Placental pericyte (primary cell): ENCODE measurements at places on chromosomes 16 and 17. TPM values are rescaled to one million over a fixed set of nuclear protein-coding genes. Genes with fewer than 3 reads are reported as not detected.

PDIA2 gene
- total RNA-seq = 0.57 and 2.8 TPM in 2 replicates

SGCA gene
- 2.0 and 5.5 TPM in 2 replicates for total RNA-seq

PARD6A gene
- total RNA-seq = 1.3 and 1.5 TPM in 2 replicates

SOX9 gene
- 2.8 and 33.6 TPM in 2 replicates for total RNA-seq

HS3ST3A1 gene
- 26.3 and 77.5 TPM in 2 replicates for total RNA-seq

IRX6 gene
- not detected in 2 replicates for total RNA-seq

BICDL2 gene
- total RNA-seq = under 0.01 TPM in 1 of 2 replicates, not detected in the other

MEIOB gene
- total RNA-seq = not detected in 2 replicates

APOBR gene
- total RNA-seq = not detected in 2 replicates

LRRC36 gene
- not detected in 2 replicates for total RNA-seq

KRT32 gene
- total RNA-seq = not detected in 2 replicates

CD300LG gene
- total RNA-seq = not detected in 2 replicates

TAT gene
- total RNA-seq = not detected in 2 replicates

CACNG3 gene
- not detected in 2 replicates for total RNA-seq

ELMO3 gene
- total RNA-seq = 0.72 and 0.88 TPM in 2 replicates

KRTAP2-2 gene
- not detected in 2 replicates for total RNA-seq

GPR179 gene
- under 0.01 TPM in 1 of 2 replicates, not detected in the other for total RNA-seq

CLDN6 gene
- 0.14 and 0.22 TPM in 2 replicates for total RNA-seq

ITGAX gene
- total RNA-seq = under 0.01 TPM in 1 of 2 replicates, not detected in the other

CTRB1 gene
- total RNA-seq = not detected in 2 replicates

ALOX15 gene
- 0.44 TPM in 1 of 2 replicates, not detected in the other for total RNA-seq

C17orf67 gene
- total RNA-seq = 0.57 and 1.1 TPM in 2 replicates

RAD51C gene
- 13.8 and 23.8 TPM in 2 replicates for total RNA-seq
